ENCODE measurements at places on chromosomes 6 and 20.

DNA sequence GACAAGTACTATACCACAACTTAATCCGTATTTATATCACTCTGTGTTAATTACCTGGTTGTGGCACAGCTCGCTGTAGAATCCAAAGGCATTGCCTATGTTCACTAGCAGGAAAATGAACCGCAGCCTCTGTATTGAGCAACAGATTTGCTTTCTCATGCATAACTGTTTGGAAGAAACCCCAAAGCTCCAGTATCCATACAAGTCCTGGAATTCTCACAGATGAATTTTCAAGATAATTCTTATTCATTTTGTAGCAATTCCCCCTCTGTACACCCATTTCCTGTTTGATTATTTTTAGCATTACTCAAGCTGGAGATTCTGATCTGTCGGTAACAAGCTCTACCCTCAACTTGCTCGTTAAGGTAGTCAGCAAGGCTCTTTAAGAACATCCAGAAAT, 63.5 kb downstream of the STMND1 start:
- no peak for DNase-seq

GRCh38 chr20:16514140-16514539, 59.1 kb downstream of the KIF16B start:
- DNase-seq, result no peak

- no peak for DNase-seq
Observed at GRCh38 chr20:2279253-2279779, 16.5 kb upstream of the TGM3 start.

DNA sequence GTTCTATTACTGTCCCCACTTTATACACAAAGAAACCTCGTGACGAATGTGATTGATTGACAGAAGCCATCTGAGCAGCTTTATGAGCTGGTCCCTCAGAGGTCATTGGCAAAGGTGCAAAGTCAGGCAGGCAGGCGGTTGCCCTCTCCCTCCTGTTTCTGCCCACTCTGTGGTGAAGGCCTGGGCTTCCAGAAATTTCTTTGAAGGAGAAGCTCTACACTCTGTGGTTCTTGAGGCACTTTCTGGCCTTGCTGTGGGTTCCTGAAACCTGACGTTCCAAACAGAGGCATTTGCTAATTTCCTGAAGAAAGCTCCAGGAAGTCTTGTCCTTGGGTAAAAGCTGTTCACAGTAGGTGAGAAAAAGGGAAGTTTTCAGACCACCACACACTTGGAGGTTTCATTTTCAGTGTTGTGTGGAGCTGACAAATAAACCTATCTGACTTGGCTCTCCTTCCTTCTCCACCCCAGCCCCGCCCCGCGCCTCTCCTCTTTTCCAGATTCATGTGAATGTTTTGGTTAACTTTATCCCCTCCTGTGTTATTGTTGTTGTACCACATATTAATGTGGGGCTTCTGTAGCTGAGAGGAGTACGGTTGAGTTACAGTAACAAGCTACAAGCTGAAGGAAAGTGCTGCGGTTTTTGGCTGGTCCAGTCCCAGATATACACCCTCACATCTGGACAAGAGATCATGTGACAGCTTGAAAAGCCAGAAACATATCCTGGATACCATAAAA, 274.1 kb downstream of the CLIC5 start:
- no peak for DNase-seq

- DNase-seq, result no peak
Observed at GRCh38 chr20:36094497-36094896, 60.0 kb upstream of the EPB41L1 start.

DNA sequence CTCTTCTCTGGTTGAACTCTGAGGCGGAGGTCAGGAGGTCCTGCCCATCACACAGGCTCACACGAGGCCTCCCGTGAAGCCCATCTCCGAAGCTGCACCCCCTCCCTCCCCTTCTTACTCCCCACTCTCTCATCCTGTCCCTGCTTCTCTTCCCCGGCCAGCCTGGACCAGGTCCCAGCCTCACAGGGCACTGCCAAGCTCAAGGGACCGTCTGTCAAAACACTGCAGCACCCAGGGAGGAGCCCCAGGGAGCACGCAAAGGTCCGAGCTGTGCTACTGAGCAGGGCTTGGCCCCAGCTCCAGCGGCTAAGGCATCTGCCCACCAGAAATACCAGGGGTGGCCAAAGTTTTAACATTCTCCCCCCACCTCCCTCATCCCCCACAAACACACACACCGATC, 70.0 kb downstream of the PSMG4 start:
- peak; percentile 24 for DNase-seq

GRCh38 chr6:35223396-35223795, 9.6 kb downstream of the SCUBE3 start:
- no peak for DNase-seq

GRCh38 chr20:25150016-25150415, 45.5 kb upstream of the ENTPD6 start:
- no peak for DNase-seq

- DNase-seq, result no peak
Observed at GRCh38 chr6:81063891-81064290, 688.6 kb downstream of the TENT5A start.

GRCh38 chr6:167956983-167957492, 40.4 kb upstream of the KIF25 start:
- DNase-seq, result no peak

DNA sequence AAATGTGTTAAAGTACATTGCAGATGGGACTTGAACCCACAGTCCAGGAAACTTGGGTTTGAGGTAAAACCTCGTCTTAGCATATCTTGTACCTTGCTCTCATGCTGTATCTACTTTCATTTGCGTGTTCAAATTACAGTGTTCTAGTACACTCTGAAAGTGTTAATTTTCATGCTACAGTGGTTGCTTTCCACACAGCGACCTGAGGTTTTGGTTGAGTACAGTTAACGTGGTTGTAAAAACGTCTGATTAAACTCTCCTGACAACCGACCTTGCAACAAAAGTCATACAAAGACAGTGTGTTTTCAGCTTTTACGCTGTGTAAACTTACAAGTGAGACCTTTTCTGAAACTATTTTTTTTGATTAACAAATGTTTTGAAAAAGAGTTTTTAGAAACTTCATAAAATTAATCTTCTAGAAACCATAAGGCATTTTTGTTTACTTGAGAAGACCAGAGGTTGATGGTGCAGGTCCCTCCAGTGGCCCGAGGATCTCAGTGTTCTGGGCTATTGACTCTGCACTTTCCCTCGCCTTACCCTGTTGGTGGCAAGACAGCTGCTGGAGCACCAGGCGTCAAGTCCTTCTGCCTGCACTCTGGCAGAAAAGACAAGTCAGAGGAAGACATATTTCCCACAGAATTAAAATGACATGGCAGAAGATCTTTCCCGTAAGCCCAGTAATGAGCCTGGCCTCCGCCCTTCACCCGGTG, 334.0 kb downstream of the THBS2 start:
- no peak for DNase-seq

DNA sequence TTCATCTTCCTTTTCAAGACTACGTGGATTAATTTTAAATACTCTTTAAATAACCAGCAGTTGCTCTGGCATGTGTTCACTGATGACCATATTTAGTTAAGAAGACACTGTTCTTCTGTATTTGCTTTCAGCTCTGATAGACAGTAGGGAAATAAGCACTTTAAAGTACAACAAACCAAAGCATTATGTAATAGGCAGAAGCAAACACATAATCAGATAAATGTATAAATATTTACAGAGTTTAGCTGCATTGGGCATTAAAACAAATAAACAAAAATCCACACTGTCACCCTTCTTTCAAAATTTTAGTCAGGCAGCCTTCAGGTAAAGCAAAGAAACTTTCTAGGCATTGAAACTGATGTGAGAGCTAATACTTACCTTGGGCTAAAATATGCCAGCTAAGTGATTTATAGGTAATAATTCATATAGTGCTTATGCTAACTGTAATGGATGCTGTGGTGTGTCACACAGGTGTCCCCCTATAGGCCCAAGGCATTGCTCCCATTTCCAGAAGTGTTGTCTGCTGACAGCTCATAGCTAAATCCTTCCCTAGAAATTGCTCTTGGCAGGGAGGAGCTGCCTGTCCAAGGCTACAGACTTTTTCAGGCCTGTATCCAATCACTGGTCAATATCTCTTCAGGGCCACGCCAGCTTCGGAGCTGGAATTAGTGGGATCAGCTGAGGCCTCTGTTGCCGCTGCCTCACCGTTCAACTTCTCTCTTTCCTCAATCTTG, 111.5 kb upstream of the CITED2 start:
- no peak for DNase-seq

- DNase-seq, result no peak
Observed at GRCh38 chr6:37041521-37041920, 36.1 kb downstream of the FGD2 start.

DNA sequence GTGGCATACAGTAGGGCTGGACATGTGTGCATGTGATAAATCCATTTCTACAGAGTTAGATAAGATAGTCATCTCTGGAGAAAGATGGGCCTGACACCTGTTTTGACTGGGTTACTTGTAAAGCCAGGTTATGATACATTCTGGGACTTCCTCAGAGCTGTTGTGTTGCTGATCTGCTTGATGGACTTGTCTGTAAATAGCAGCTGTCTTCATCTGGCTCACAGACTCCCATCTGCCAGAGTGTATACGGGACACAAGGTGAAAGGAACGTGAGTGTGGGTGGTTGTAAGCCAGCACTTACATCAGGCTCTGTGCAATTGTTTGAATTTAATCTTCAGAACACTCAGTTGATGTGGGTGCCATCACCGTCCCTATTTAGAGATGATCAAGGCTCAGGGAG, 49.8 kb downstream of the ZDHHC14 start:
- DNase-seq, result no peak

- no peak for DNase-seq
Observed at GRCh38 chr6:56550301-56550700, 92.4 kb downstream of the DST start.

DNA sequence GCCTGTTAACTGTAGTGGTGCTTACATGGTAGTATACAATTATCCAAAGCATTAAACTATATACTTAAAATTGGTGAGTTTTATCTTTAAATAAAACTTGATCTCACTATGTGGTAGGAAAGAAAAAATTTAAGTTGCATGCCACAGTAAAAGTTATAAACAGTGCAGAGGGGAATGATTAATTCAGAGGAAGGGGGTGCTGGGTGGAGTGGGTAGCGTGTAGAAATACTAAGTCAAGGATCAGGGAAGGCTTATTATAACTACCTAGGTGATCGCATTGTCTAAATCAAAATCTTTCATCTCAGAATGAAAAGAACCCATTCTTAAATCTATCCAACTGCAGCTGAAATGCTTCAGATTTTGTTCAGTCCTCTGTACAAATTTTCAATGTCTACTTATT, 428.3 kb downstream of the ADGRB3 start:
- DNase-seq, result no peak

GRCh38 chr6:158772851-158773371, 46.3 kb downstream of the EZR start:
- no peak for DNase-seq

GRCh38 chr6:42368181-42368580, 83.5 kb downstream of the TRERF1 start:
- DNase-seq, result no peak

DNA sequence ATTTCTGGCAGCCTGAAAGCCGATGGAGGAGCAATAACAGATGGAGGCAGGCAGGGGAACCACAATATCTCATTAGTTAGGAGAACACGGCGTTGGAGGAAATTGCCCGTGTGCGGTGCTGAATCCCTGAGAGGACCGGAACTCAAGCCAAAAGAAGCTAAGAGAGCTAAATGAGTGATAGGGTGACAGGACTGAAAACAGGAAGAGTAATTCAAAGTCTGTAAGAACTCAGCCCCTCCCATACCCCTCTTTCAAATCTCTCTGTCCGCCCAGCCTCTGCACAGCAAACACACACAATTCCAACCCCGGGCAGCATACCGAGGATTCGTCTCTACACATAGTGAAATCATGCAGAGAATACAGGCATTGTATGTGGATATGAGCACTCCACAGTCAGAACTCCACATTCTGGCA, 2.6 kb upstream of the IPCEF1 start:
- DNase-seq, result no peak

GRCh38 chr20:44324343-44324742, 12.5 kb upstream of the R3HDML start:
- no peak for DNase-seq

- peak; percentile 10 for DNase-seq
Observed at GRCh38 chr6:26327450-26328264, 37.3 kb upstream of the BTN3A2 start.

- DNase-seq, result no peak
Observed at GRCh38 chr6:19713411-19713810, 123.8 kb upstream of the ID4 start.

GRCh38 chr6:44072959-44073611, 54.2 kb downstream of the MRPL14 start:
- DNase-seq, result no peak

DNA sequence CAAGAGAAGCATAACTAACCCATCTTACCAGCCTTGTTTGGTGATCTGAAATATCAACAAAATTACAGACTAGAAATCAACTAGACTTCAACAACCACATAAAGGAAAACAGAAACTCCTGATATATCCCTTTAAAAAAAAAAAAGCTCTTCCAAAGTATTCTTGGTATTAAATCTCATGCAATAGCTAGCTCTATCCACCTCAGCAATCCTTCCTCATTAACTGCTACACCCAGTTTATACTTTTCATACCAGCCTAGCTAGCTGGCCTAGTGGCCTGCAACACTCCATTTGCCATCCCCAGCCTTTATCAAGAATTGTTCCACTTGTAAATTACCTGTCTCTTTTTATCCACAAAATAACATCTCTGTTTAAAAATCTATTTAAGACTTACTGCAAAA, 69.0 kb downstream of the BACH2 start:
- no peak for DNase-seq

- DNase-seq, result no peak
Observed at GRCh38 chr6:73929405-73929804, 233.4 kb downstream of the CD109 start.

DNA sequence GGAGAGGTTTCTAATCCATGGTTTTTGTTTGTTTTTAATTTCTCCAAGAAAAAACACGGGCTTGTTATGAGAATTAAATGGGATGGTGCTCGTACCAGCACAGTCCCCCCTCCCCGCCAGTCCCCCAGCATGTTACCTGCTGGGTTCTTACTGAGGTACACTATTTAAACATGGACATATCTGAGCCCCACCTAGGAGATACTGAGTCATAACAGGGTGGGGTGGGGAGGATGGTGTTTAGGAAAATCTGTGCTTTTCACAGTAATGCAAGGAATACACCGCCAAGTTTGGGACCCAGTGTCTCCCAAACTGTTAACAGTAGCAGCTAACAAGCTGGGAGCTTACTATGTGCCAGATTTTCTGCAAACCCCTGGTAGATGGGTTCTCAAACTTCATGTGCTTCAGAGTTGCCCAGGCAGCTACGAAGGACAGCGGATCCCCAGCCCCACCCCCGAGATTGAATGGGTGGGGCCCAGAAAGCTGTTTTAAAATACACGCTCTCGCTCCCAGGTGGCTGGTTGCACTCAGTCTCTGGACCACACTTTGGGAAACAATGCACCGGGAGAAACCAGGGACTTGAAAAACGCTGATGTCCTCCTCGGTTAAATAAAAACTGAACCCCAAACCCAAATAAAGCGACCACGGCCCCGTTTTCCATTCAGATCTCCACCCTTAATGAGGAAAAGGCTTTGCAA, 995 bp downstream of the ZFP64 start:
- peak; percentile 17 for DNase-seq

DNA sequence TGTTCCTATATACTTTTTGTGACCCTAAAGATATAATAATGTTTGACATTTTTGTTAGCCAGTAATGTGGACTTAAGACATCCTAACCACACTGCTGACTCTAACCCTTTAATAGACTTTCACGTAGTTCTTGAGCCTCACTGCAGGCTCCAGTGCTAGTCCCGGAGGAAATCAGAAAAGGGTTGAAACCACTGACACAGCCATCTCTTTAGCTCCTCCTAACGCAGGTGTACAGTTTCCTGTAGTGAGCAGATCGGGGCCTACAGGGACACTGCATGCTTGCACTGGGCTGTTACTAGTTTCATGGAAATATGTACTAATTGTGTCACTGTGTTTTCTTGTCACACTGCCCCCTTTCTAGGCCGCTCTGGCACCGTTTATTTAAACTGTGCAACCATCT, 512 bp upstream of the HDGFL1 start:
- DNase-seq, result no peak
